ENCODE measurements at places on chromosomes 7 and 10. TPM values are rescaled to one million over a fixed set of nuclear protein-coding genes. Genes with fewer than 3 reads are reported as not detected.

DNA sequence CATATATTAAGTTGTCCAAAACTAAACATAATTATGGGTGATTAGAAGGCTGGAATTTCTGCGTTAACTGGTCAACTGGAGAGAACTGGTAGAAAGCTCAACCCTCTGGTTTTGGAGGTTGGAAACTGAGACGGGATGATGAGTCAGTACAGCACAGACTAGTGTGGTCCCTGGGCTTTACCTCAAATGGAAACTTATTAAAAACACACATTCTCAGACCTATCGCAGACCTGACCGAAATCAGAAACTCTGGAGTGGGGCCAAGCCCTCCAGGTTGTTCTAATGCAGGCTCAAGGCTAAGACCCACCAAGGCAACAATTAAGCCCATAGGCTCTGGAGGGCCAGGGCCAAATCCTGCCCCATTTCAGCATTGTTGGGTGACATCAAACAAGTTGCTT is 136.9 kb downstream of the KCNMA1 start:
- no peak overlapping the region for H3K4me3 ChIP-seq
- DNase-seq: no peak
- peaks cover 5% of the 10 kb centered on the region for H3K27me3 ChIP-seq
- H3K4me1 ChIP-seq: peaks cover 26% of the 10 kb centered on the region

GRCh38 chr7:110010359-110010758 is 1080.6 kb upstream of the LRRN3 start:
- H3K4me1 ChIP-seq: peaks cover 4% of the 10 kb centered on the region
- H3K27ac ChIP-seq: no peak overlapping the region
- H3K4me3 ChIP-seq: no peak overlapping the region

DNA sequence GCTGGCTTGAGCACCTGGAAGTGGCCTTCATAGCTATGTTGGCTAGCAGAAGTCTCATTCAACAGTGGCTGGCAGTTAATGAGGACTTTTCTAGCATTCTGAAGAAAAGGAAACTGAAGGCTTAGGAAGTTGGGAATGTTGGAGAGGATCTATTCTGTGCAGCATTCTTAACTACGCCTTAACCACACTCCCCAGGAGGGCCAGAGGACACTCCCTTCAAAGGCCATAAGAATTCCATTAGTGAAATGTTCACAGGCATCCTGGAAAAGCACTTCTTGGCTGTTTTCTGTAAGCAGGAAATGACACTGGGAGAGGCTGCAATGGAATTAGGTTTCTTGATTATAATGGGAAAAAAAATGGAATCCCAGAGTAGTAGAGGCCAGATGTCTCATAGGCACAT is 188.9 kb downstream of the ARHGAP12 start:
- H3K36me3 ChIP-seq: no peaks in the 10 kb centered on the region
- no peak overlapping the region for H3K4me3 ChIP-seq
- no peak overlapping the region for H3K27ac ChIP-seq
- H3K27me3 ChIP-seq: no peaks in the 10 kb centered on the region
- no peaks in the 10 kb centered on the region for H3K4me1 ChIP-seq
- DNase-seq: no peak

- no peaks in the 10 kb centered on the region for H3K4me1 ChIP-seq
- no peak overlapping the region for H3K27ac ChIP-seq
- peaks cover 10% of the 10 kb centered on the region for H3K27me3 ChIP-seq
- H3K4me3 ChIP-seq: no peak overlapping the region
- no peak for DNase-seq
- H3K36me3 ChIP-seq: no peaks in the 10 kb centered on the region
Measured at GRCh38 chr10:100104300-100104699, 22.6 kb upstream of the CPN1 start.

Gene TAS2R3
- total RNA-seq: 3.2 TPM

All from type B pancreatic cell (in vitro differentiated cells).